ENCODE measurements at places on chromosomes 5 and 9.

GRCh38 chr9:69444791-69445190, 119.8 kb downstream of the ENTREP1 start:
- no peak for DNase-seq

DNA sequence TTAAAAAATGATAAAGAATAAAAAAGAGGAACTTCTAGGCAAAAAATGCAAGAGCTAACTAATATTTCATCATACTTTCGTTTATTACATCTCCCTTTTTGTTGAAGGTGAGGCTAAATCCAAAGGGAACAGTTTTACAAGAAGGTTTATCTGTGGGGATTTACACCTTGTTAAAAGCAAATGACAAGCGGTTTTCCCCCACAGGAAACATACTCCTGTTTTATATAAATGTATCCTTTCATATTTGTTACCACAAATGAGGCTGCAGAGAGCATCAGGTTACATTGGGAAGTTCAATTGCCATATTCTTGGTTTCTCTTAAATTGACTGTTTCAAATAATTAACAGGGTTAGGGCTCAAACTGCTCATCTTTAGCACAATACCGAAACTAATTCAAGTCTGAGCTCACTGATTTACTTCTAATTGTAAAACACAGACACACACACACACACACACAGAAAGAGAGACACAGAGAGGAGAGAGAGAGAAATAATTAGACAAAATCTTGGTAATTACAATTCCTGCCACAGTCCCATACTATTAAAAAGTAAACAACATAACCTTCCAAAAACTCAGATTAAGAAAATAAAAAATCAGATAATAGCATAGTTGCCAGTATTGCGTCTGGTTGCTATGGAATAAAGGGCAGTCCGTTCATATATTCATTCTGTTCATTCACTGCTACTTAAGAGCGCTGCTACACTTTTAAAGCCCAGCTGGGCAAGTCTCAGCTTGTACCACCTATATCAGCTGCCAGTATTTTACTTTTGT, 17.1 kb downstream of the RFX3 start:
- DNase-seq: no peak

- DNase-seq: no peak
These were observed 50.4 kb downstream of the SPATA31C2 start for GRCh38 chr9:88087906-88088305.

DNA sequence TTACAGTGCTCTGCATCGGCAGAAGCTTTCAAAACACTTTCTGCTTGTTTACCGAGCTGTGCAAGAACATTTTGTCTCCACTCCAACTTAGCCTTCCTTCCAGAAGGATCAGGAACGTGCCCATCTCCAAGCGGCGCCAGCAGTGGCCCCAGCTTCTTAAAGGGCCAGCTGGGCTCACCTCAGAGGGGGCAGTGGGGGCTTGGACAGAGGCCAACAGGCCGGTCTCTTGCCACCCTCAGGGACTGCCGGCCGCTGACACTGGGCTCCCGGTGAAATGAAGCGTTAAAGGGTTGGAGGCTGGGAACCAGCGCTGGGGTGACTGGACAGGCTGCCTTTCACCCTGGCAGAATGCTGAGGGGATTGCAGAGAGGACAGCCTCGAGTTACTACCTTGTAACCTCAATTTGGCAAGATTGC, 67.0 kb upstream of the RNU6ATAC start:
- DNase-seq: no peak

DNA sequence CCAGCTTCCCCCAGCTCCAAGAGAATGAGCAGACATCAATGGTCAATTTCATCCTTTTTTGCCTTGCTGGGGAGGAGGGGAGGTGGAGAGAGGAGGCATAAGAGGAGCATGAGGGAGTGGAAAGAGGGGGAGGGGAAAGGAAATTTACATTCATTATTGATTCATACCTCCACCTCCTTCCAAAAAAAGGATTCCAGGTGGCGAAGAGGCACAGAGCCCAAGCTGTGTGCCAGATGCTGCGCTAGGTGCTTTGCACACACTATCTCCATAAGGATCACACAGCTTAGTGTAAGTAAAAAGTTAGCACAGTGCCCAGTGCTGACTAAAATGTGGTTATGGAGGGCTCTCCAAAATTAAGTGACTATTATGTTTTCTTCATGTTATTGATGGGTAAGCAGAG, 11.0 kb downstream of the ASTN2 start:
- no peak for DNase-seq

- DNase-seq: no peak
These were observed 39.8 kb downstream of the F2RL2 start for GRCh38 chr5:76583163-76584047.

GRCh38 chr5:141878186-141878710, at the start of gene PCDH1:
Gene PCDH1, minus strand, starts transcription at chr5:141878410. Its CDS starts 148 bp downstream, at chr5:141878262.
- DNase-seq: no peak

DNA sequence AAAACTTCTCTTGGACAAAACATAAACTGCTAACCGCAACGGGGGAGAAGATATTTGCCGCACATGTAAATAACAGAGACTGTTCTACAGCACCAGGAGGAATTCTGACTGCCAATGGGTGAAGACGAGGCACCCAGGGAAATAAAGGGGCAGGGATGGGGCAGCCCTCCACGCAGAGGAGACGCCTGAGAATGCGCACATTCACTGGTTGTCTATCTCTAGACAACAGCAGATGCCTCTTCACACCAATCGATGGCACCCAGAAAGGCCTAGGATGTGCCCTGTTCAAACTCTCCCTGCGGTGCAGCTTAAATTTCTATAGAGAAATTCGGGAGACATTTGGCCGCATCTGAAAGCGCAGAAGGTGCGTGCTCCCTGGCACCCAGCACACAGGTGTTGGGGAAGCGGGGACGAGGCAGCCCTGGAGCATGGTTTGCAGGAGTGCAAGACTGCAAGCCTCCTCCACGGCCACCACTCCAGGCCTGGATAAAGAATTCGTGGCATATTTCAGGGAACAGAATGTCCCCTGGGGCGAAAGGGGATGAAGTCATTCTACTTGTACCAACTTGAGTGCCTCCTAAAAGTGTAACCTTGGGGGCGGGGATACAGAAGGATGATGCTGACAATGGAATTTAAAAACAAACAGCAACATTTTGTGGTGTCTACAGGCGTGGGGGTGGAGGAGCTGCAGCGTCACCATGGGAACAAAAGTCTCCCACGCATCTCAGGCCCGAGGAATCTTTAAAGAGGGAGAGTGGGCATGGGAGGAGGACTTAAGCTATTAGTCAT, 6.3 kb upstream of the IRX2 start:
- no peak for DNase-seq

DNA sequence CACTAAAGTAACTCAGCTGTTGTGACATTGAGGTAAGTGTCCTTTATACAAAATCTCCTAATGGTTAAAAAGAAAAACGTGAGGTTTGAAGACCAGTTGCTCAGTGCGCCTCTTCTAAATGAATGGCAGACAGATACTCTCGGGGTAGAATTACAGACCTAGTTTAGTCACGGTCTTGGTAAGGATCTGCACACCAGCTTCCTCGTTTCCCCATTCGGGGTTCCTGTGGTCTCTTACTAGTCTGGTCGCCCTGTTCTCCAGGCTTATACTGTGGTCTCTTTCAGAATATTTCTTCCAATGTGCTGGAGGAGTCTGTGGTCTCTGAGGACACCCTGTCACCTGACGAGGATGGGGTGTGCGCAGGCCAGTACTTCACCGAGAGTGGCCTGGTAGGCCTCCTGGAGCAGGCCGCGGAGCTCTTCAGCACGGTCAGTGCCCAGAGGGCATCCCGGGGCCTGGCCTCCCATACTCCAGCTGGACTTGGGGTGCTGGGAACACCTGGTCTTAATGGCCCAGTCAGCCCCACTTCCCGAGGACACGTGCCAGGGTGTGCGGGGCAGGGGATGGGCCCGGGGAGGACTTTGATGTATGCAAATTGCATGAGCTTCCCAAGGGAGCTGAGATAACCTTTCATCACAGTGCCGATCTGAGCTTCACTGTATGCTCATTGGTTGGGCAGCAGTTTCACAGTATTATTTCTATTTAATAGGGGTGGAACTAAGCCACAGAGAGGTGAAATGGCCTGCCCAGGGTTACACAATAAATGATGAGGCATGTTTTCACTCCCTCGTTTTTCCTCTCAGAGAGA, 224.5 kb downstream of the DOCK8 start:
- DNase-seq: no peak

GRCh38 chr9:100346836-100347235, 5.9 kb downstream of the TEX10 start:
- no peak for DNase-seq
